ENCODE measurements at places on chromosomes 6 and 20. TPM values are rescaled to one million over a fixed set of nuclear protein-coding genes. Genes with fewer than 3 reads are reported as not detected.

The POU5F1 gene
- total RNA-seq, result 1.7 TPM

The LY6G6F gene
- total RNA-seq, result not detected

The PNPLA1 gene
- 0.38 TPM for total RNA-seq

The ADGRF1 gene
- 9.1 TPM for total RNA-seq

The DEF6 gene
- 2.0 TPM for total RNA-seq

The BPIFB3 gene
- not detected for total RNA-seq

The PET117 gene
- total RNA-seq, result 10.4 TPM

The TRPC4AP gene
- 54.6 TPM for total RNA-seq

The BEND6 gene
- not detected for total RNA-seq

The HLA-DQA1 gene
- total RNA-seq, result not detected

The APOM gene
- 1.8 TPM for total RNA-seq

The OTOR gene
- not detected for total RNA-seq

The ADGRF4 gene
- total RNA-seq, result 0.94 TPM

The COL9A1 gene
- total RNA-seq, result not detected

The BPI gene
- not detected for total RNA-seq

The GSTA3 gene
- total RNA-seq, result not detected

The PRPH2 gene
- not detected for total RNA-seq

The PTCRA gene
- not detected for total RNA-seq

The HCK gene
- total RNA-seq, result not detected

The DNAH8 gene
- total RNA-seq, result not detected

The C6orf15 gene
- 0.33 TPM for total RNA-seq

The GABRR1 gene
- total RNA-seq, result not detected

The BTN2A1 gene
- total RNA-seq, result 9.4 TPM

The MDFI gene
- 0.36 TPM for total RNA-seq

The ZC2HC1B gene
- total RNA-seq, result not detected

The RRAGD gene
- not detected for total RNA-seq
